ENCODE measurements at places on chromosomes 16 and 17.

DNA sequence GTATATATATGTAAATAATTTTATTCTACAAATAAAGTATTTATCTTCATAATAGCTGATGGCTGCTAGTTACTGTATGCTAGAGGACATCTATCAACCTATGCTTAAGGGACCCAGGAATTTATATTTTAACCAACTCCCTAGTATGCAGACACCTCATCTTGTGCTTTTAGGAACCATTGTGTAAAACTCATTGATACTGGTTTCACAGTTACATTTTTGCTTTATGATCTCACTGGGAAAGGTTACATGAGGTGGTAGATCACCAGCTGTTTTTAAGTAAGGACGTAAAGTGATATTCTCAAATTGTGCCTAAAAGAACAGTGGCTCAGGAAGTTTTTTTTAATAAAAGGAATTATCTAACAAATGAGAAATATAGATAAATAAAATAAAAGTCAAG lies 56.4 kb downstream of the VMP1 start:
- no peak for DNase-seq

GRCh38 chr17:164303-165235 lies 16.9 kb downstream of the DOC2B start:
- DNase-seq = peak; percentile 56

DNA sequence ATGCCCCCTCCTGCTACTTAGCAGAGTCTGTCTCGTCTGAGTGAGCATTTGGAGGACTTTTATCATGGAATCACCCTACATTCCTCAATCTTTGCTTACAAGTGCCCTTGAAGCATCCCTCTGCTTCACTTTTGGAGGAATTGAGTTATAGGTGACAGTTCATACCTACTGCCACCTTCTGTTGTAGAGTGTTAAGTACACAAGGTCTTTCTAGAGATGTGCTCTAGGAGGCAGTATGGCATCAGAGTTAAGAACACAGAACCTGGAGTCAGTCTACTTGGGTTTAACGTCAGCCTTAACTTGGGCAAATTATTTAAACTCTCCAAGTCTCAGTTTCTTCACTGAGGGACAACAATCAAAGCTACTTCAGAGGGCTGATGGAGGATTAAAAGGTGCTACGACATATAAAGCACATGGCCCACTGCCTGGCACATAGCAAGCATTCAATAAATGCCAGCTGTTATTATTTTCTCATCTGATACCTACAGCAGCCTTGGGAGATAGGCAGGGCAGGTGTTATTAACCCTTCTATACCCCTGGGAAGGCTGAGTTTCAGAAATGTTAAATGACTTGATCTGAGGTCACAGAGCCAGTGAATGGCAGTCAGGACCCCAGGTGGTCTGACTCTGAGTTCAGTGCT lies 62.2 kb downstream of the UTP18 start:
- no peak for DNase-seq

- peak; percentile 61 for DNase-seq
Measured at GRCh38 chr17:73255671-73256181, 6.0 kb downstream of the CPSF4L start.

DNA sequence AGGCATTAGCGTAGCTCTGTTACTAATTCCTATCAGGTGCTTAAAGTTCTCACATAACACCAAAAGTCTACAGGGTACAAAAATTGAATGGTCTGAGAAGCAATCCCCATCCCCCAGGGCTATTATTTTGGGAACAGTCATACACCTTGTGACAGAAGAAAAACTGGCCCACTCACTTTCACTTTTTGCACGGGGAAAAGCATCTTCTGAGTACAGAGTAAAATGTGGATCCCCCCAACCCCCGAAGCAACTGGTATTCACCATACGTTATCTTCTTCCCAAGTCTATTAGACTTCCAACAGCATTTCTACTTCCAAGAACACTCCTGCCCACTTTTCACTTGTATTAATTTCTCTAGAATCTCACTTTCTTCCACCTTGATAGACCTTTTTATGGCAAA lies 11.8 kb downstream of the GGA3 start:
- no peak for DNase-seq

DNA sequence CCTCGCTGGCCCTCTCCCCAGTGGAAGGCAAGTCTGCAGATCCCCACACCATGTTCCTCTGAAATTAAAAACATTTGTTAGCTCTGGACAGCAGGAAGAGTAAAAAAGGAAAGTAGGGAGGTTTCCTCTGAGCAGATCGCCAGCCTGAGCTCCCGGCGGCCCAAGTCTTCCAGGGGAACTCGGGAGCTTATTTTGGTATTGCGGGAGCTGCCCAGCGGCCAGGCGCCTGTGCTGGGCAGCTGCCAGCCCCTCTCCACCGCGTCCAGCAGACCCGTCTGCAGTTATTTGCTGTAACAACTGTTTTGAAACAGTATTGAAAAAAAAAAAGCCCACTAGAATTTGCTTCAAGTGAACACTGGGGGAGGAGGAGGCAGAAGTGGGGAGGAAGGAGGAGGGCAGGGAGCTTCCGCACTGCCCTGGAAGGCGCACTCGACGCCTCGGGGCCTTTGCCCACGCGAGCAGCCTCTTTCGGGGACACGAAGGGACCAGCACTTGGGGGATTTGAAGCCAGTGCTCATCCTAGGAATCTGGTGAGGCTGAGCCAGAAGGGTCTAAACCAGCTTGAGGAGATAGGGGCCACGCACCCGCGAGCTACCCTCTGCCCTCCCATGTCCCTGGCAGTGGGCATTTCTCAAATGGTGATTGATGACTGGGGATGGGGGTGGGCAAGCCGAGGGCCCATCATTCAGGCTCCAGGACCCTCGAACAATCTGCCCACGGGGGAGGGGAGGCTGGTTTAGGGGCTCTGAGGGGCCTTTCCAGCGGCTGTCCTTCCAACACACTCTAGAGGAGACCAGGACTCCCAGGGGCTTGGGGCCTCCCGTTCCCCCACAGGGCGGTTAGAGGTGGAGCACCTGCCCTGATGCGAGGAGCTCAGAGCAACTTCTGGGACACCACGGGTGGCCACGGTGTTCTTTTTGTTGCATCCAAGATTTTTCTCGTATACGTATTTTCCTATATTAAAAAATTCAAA lies 3.0 kb upstream of the BAHCC1 start:
- peak; percentile 78 for DNase-seq

- no peak for DNase-seq
Measured at GRCh38 chr17:59804901-59805465, 87.8 kb downstream of the TUBD1 start.

DNA sequence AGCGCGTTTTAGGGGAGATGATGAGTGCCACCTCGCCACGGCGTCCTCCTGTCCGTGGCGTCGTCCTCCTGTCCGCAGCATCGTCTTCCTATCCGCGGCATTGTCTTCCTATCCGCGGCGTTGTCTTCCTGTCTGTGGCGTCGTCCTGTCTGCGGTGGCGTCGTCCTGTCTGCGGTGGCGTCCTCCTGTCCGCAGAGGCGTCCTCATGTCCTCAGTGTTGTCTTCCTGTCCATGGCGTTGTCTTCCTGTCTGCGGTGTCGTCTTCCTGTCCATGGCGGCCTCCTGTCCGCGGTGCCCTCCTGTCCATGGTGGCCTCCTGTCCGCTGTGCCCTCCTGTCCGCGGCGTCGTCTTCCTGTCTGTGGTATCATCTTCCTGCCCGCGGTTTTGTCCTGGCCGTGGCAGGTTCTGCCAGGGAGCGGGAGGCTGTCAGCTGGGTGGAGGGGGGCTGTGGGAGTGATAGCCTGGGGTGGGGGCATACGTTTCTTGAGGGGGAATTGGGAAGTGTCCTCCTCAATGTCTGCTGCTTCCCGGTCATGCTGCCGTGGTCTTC lies 30.9 kb downstream of the TBCD start:
- no peak for DNase-seq

DNA sequence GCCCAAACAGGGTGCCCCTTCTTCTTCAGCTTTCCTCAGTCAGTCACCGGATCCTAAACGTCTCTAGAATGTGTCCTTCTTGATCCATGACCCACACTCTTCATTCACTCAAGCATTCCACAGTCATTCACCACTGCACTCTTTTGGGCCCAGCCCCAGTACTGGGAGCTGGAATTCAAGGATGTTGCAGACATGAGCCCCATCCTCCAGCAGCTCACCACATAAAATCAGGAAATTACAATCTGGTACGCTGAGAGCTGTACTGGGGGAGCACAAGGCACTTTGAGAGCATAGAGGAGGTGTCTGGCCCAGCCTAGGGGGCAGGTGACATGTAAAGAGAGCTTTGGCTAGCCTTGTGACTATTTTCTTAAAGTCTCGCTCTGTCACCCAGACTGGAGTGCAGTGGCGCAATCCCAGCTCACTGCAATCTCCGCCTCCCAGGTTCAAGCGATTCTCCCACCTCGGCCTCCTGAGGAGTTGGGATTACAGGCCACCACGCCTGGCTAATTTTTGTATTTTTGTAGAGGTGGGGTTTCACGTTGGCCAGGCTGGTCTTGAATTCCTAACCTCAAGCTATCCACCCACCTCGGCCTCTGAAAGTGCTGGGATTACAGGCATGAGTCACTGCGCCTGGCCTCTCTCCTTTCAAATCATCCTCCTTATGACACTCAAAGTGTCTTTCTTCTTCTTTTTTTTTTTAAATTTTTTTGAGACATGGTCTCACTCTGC lies 18.7 kb downstream of the CES4A start:
- peak; percentile 18 for DNase-seq

DNA sequence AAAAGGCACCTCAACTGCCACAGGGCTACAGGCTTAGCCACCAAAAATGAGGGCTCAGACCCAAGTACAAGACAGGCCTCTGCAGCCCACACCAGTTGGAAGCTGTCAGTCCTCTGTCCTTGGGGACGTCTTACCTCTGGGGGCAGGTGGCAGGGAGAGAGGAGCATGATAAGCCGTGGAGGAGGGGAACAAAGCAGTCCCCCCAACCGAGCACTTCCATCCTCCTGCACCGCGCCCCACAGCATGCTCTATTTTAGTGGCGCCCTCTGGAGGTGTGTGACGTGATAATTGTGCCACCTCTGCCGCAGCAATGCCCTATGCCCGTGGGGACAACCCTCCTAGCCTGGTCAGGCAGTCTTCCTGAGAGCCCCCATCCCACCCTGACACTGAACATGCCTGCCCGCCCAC lies 13.6 kb downstream of the G6PC3 start:
- DNase-seq = no peak

GRCh38 chr17:265718-266117 lies 84.3 kb upstream of the DOC2B start:
- no peak for DNase-seq

GRCh38 chr16:51144203-51144602 lies 6.9 kb downstream of the SALL1 start:
- no peak for DNase-seq

DNA sequence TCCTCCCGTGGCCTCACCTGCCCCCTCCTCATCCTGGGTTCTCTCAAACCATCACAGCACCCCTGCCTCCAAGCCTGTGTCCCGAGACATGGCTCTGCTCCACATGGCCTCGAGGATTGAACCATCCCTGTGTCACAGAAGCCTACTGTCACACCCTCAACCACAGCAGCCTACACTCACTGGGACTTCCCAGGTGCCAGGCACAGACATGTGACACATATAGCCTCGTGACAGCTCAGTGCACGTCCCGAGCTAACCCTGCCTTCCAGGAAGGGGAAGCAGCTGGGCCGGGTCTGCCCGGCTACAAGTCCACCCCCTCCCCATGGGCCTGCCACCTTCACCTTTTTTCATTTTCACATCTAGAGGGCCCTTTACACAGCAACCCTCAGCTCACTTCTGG lies 238.3 kb downstream of the CPPED1 start:
- no peak for DNase-seq

DNA sequence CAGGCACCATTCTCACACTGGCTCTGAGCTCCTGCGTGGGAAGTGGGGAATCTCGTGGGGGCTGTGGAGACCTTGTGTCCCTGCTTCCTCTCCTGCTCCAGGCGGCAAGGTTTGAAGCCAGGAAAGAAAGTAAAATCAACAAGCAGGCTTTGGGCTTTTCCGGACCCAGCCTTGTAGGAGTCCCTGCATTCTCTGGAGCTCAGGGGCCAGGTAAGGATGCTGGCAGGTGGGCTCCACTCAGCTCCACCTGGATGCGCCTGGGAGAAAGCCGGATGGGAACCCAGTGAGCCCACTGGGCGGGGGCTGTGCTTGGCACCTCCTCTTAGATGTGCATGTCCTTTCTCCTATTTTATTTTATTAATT lies 362.5 kb downstream of the SEC14L1 start:
- DNase-seq = no peak

DNA sequence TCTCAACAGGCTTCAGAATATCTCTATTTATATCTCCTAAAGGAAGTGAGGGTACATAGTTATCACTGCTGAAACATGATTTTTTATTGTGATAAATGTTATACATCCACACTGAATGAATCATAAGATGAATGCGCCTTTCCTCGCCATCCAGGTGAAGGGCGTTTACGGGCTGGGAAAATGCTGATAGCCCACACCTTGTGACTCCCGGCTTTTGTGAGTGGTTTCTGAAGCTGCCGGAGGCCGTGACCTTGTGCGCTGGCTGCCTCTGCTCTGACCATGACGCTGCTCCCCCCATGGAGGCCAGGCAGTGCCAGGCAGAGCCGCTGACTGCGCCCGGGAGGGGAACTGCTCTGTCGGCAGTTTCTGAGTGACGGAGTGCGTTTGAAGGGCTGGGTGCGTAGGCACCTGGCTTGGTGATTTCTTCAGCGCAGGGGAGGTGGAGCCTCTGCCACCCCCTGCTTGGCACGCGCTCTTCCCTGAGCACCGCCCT lies 97.2 kb downstream of the RAP1GAP2 start:
- no peak for DNase-seq

DNA sequence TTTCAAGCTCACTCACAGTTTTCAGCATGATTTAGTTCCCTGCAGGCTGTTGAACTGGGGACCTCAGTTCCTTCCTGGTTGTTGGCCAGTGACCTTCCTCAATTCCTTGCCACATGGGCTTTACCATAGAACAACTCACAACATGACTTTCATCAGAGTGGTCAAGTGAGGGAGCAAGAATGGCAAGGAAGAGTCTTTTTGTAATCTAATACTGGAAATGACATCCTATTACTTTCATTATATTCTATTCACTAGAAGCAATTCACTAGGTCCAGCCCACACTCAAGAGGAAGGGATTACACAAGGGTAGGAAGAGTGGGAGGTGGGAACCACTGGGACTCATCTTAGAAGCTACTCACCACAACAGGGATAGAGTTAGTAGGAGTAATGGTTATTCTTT lies 57.6 kb downstream of the SYT17 start:
- no peak for DNase-seq

- no peak for DNase-seq
Measured at GRCh38 chr16:23432176-23433128, 20.5 kb downstream of the COG7 start.

GRCh38 chr17:964876-965275 lies 14.7 kb downstream of the NXN start:
- no peak for DNase-seq

DNA sequence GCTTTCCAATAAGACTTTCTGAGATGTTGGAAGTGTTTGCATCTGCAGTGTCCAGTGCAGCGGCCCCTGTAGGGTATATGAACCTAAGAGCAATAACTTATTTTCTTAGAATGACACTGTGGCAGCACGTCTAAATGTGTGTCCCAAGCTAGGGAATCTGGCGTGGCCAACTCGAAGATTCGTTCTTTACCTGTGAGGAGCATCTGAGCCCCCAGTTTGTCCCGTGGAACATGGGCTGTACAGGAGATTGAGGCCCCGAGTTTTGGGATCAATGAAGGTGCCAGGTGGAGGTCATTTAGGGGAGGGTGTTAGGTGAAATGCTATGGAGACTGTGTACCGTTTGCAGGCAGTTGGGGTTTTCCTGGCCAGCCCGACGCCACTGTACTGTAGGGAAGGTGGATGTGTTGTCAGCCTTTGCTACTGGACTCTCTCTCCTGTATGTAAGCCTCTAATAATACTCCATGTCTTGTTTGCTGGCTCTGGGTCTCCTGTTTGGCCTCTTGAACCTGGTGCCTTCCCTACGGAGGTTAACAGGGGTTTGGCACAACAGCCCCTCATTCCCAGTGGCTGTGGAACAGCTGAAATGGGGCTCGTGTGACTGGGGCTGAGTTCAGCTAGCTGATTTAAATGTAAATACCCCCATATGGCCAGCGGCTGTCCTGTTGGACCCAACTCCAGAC lies 45.5 kb upstream of the SDK2 start:
- no peak for DNase-seq

All from right kidney (tissue), 9 donors.